ENCODE measurements at places on chromosomes 16 and 17.

DNA sequence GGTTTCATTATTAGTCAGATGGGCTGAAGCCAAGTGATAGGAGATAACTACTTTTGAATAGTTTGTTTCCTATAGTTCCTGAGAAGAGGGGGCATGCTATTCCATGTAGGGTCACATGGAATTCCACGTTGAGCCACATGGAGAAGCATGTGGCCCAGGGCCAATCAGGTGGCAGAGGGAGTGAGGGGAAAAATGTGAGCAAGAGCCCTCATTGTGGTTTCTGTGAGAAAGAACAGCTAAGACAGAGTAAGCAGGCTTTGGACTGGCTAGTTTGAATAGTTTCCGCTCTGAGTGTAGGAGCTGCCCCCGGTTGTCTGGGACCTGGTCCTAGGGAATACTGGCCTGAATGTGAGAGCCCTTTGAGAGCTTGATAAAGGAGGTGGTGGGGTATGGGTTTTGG lies 69.9 kb upstream of the CNTNAP4 start:
- DNase-seq: no peak

- peak; percentile 86 for DNase-seq
Observed at GRCh38 chr17:4945176-4945943, 3.0 kb downstream of the PFN1 start.

GRCh38 chr16:8866118-8866883 lies 2.5 kb downstream of the CARHSP1 start:
- DNase-seq: no peak

- DNase-seq: no peak
Observed at GRCh38 chr17:18280766-18281371, 20.4 kb downstream of the MIEF2 start.

GRCh38 chr17:17884391-17885357 lies 47.9 kb upstream of the SREBF1 start:
- DNase-seq: no peak

DNA sequence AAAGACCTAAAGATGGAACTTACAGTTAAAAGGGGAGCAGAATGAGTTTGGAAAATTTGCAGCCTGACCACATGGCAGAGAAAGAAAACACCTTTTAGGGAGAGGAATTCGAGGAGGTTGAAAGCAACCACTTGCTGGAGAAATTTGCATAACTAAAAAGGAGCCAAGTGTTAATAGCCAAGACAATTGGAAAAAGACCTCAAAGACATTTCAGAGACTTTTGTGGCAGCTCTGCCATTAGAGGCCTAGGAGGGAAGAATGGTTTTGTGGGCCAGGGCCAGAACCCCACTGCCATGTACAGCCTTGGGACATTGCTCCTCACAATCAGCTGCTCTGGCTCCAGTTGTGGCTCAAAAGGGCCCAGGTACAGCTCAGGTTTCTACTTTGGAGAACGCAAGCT lies 338.5 kb downstream of the UTP18 start:
- no peak for DNase-seq

DNA sequence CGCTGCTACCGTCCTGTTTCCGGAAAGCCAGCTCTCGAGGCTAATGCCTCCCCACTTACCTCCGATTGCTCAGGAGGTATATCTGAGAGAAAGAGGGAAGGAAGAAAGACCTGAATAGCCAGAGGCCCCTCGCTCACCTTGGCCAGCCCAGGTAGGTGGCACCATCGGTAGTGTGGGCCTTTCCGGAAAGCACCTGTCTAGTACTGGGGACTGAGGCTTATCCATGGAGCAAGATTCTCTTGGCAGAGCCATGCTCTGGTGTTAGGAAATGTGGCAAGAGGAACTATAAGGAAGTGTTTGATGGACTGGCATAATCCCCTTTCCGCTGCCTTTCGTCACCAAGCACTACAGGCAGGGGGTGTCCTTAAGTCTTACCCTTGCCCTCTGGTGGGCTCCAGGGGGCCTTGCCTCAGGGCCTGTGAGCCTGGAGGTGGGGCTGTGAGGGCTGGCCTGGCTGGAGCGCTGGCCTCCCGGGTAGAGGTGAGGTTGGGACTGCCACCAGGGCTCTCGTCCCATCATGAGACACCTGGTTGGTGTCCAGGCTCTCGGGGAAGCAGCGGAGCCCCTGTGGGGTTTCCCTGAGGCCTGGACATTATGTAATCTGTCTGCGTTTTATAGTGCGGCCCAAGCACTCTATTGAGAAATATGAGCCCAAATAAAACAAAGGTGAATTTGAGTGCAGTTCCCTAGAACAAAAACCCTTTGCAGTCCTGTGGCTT lies 2.9 kb downstream of the CMIP start:
- DNase-seq: no peak

- DNase-seq: no peak
Observed at GRCh38 chr16:46986438-46986837, 13.0 kb upstream of the DNAJA2 start.

- DNase-seq: no peak
Observed at GRCh38 chr16:2452650-2453049, 7.3 kb upstream of the TEDC2 start.

GRCh38 chr16:55703003-55704001 lies 47.5 kb downstream of the SLC6A2 start:
- DNase-seq: no peak

GRCh38 chr17:6648181-6648580 lies 3.2 kb downstream of the MED31 start:
- DNase-seq: no peak
